ENCODE measurements at places on chromosomes 12 and 14.

- DNase-seq: no peak
Observed at GRCh38 chr12:89070603-89071002, 281.7 kb downstream of the DUSP6 start.

DNA sequence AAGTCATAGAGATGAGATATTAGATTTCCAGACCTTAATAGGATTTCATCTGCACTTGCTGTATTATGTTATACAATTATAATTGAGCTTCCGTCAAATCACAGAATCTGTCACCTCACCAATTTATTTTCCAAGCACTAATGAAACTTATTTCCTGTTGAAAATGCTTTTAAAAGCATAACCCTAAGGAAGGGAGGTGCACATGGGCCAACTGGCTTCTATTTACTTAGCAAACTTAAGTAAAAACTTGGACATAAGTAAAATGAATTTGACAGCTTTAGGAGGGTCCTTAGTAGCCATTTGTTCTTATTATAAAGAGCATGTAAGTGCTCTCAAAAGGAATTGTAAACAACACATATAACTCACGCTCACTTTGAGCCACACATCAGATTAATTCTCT lies 462.2 kb upstream of the TMPO start:
- peak; percentile 85 for DNase-seq

- DNase-seq: peak; percentile 61
Observed at GRCh38 chr12:48618541-48618940, 48.7 kb upstream of the LALBA start.

DNA sequence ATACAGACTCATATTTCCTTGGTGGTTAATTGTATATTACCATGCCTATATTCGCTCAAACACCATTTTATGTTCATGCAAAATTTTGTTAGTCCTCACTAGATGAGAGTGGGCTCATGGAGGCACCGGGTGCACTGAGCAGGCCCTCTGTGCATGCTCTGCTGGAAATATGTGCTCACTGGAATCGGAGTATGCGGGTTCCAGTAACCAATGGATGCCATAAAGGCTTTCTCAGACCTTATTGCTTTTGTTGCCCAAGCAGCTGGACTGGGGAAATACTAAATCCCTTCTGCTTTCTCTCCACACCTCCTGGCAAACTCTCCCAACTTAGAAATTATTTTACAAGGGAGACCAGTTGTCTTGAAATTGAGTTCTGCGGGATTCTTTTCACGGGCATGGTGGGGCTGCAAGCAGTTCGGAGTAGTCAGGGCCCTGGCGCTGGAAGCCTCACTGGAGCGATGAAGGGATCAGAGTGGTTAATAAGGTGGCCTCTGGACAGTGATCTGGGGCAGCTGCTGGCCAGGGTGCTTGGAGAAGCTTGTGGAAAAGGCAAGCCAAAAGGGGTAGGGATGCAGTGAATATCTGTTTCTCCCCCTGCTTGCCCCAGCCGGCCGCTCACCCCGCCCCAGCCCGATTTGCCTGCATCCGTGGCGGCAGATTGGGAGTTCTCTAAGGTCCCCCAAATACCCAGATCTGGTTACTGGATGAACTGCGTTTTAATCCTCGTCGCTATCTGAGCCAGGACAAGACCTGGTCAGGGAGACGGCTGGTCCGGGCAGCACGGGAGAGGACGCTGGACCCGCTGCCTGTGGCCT lies 7.4 kb upstream of the HOXC6 start:
- no peak for DNase-seq

DNA sequence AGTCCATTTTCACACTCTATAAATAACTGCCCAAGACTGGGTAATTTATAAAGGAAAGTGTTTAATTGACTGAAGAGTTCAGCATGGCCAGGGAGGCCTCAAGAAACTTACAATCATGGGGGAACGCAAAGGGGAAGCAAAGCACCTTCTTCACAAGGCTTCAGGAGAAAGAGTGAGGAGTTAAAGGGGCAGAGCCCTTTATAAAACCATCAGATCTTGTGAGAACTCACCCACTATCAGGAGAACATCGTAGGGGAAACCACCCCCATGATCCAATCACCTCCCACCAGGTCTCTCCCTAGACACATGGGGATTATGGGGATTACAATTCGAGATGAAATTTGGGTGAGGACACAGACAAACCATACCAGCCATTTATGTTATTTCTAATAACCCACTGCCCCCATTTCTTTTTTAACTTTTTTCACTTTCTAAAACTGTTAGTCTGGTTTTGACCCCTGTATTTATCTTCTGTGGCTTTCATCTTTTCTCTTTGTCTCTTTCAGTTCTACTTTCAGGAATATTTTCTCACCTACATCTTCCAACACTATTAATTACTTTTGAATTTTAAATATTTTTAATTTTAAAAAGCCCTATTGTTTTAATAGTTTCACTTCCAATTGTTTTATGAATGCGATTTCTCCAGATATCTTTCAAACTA lies 44.5 kb downstream of the WDR89 start:
- DNase-seq: no peak

GRCh38 chr12:26122061-26122680 lies 2.7 kb downstream of the BHLHE41 start:
- no peak for DNase-seq
